Ureter (tissue), 1 donor: ENCODE measurements at places on chromosomes 5 and 9.

- no peak for DNase-seq
Measured at GRCh38 chr5:107949688-107950341, 279.1 kb upstream of the EFNA5 start.

GRCh38 chr5:16489322-16489791, 23.8 kb upstream of the ZNF622 start:
- DNase-seq = no peak

- no peak for DNase-seq
Measured at GRCh38 chr5:52702877-52703276, 84.8 kb upstream of the ITGA1 start.

DNA sequence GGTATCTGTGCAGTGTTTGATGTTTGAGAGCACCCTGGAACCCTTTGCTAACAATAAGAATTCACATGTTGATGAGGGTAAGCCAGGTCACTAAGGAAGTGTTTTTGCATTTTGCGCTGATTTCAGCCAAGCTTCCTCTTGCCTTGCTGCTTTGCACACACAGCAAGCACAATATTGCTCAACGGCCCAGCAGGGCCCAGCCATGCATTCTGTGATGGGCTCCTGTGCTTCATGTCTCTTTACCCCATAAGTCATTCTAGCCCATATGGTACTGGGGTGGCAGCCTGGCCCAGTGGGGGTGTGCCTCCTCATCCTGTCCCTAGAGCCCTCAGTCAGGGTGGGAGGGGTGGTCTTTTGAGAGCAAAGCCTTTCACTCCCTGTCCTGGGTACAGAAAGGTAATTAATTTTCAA, 481.3 kb downstream of the GADD45G start:
- no peak for DNase-seq

GRCh38 chr9:77847059-77847499, 184.5 kb downstream of the GNAQ start:
- DNase-seq = no peak

GRCh38 chr9:112559629-112560413, 73.2 kb downstream of the KIAA1958 start:
- DNase-seq = no peak

GRCh38 chr9:31045810-31046209, 1338.6 kb upstream of the ACO1 start:
- no peak for DNase-seq

- no peak for DNase-seq
Measured at GRCh38 chr5:145471831-145472612, 363.1 kb downstream of the PRELID2 start.

DNA sequence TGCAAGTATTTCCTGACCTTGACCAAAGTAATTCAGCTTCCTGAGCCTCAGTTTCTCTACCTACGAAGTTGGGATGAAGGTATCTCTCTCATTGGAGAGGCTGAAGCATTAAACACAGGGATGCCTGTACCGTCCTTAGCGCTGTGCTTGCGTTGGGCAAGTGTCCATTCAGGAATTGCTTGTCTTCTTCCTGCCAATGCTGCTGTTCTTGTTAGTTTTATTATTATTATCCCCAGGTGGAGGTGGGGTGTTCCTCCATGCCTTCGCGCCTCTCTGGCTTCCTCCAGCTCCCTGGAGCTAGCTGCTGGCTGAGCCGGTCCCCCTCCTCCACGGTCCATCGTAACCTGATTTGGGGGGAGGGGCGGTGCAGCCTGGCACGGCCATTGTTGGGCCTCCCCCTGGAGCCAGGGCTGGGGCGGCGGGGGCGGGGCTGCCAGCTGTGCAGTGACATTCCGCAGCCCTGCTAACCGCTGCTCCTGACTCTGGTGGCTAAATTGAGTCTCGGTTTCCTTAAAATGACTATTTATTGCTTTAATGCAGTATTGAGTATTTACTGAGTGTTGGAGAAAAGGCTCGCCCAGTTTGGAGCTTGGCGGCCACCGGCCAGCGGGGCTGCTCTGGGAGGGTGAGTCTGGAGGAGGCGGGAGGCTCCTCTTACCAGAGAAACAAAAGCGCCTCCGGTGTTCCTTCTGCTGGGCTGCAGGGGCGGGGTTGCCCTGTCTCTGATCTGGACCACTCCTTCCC, 51.3 kb downstream of the LMX1B start:
- DNase-seq = no peak

- no peak for DNase-seq
Measured at GRCh38 chr9:7756088-7756487, 43.5 kb downstream of the DMAC1 start.

DNA sequence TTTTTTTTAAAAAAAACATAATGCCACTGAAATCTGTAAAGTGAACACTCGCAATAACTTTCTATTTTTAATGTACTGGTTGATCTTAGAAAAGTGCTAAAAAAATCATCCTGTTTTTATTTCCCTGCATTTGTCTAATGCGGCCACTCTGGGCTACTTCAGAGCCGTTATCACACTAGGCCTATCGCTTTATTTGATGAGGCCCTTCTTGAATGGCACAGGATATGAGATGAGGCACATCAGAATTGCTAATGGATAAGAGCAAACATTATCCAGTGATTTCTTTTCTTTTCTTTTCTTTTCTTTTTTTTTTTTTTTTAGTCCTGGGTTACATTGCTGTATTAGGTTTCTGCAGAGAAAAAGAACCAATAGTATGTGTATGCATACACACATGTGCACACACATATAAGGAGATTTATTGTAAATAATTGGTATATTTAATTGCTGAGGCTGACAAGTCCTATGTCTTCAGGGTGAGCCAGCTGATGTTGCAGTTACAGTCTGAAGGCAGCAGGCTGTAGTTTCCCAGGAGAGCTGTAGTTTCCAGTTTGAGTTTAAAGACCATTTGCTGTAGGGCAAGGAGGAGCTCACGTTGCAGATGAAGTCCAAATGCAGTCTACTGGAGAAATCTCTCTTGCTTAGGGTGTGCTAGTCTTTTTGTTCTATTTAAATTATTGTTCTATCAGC, 391.7 kb downstream of the MED10 start:
- no peak for DNase-seq

- DNase-seq = no peak
Measured at GRCh38 chr5:150587856-150588595, 52.4 kb upstream of the SYNPO start.

DNA sequence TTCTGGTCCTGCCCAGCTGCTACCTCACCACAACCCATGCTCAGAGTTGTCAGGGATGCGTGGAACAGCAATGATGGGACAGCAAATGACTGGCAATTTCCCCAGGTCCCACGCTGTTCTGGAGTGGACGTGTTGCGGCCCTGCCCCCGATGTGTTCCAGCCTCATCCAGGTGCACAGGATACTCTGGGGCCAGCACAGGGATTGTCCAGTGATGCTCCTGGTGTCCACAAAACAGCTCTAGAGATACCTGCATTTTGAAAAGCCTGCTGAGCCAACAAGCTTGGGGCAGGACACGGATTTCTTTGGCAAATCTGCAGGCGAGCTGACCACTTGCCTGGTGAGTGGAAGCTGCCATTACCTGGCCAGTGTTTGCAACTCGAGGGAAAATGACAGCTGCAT, 88.7 kb downstream of the ANKRD33B start:
- DNase-seq = no peak

GRCh38 chr5:746258-746761, 38.2 kb downstream of the ZDHHC11B start:
- no peak for DNase-seq

DNA sequence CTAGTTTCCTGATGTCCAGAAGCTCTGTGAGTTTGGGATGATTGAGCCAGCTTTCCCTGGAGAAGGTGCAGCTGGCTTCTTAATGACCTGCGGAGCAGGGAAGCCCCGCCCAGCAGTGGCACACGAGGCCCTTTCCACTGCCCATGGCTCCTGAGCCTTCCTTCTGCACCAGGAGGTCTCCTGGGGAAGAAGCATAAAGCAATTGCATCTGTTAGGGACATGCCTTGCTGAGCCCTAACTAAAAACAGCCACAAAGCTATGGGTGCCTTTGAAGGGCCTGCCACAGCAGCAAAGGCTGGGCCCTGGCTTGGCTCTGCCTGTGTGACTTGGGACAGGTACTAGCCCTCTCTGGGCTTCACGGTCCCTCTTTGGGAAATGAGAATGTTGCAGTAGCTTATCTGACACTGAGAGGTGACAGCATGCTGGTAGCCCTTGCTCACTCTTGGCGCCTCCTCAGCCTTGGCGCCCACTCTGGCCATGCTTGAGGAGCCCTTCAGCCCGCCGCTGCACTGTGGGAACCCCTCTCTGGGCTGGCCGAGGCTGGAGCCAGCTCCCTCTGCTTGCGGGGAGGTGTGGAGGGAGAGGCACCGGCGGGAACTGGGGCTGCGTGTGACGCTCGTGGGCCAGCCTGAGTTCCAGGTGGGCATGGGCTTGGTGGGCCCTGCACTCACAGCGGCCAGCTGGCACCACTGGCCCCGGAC, 218.4 kb downstream of the FSTL4 start:
- no peak for DNase-seq

GRCh38 chr5:157855404-157855994, 3.4 kb downstream of the CLINT1 start:
- peak; percentile 54 for DNase-seq

DNA sequence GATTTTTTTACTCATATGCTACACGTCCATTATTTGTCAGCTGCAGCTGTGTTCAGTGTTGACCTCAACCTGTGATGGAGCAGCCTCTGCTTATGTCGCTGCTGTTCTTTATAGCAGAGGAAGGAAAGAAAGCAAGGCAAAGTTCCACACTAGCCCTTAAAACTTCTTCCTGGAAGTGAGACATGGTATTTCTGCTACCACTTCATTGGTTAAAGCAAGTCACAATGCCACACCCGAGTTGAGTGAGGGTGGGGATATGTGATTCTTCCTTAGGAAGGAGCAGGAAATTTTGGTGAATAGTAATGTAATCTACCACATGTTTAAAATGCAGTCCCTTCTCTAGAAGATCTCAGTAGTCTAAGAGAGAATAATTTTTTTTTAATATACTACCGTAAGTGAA, 224.8 kb upstream of the DMRT1 start:
- no peak for DNase-seq

GRCh38 chr5:28766565-28767158, 1728.3 kb upstream of the CDH9 start:
- no peak for DNase-seq

DNA sequence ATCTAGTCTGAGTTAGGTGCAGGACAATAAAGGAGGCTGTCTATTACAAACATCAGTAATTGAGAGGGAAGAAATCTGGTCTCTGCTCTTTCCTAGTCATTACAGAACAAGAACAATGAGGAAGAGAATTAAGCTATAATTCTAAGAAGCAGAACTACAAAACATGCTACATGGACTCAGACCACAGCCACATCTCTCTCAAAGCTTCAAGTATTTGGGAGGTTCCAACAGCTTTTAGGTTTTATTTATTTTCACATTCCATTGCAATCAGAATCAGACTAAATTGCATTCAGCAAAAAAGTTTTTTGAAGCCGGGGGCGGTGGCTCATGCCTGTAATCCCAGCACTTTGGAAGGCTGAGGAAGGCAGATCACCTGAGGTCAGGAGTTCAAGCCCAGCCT, 1.1 kb upstream of the GRPEL2 start:
- DNase-seq = no peak

GRCh38 chr5:39224196-39224761, 4.9 kb upstream of the FYB1 start:
- peak; percentile 60 for DNase-seq

GRCh38 chr5:2960294-2960693, 208.8 kb upstream of the IRX2 start:
- DNase-seq = no peak

DNA sequence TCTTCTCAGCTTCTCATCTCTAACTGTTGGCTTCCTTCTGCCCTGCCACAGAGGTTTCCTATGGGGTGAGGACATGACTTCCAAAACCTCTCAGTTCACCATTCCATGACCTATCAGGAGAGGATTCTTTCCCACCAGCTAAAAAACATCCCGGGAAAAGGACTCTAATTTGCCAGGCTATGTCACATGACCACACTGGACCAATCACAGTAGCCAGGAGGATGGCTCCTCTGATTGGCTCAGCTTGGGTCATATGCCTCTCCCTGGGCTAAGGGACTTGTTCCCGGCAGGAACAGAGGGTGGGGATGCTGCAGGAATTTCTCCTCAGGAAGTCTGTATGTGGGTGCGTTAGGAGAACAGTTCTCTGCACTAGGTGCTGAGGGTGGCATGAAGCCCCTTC, 40.3 kb upstream of the XPA start:
- no peak for DNase-seq

- no peak for DNase-seq
Measured at GRCh38 chr9:73806876-73807275, 655.2 kb downstream of the ANXA1 start.

- DNase-seq = no peak
Measured at GRCh38 chr5:172985596-172985995, 2.0 kb downstream of the ATP6V0E1 start.

- no peak for DNase-seq
Measured at GRCh38 chr9:112041536-112042243, 133.4 kb downstream of the SUSD1 start.

DNA sequence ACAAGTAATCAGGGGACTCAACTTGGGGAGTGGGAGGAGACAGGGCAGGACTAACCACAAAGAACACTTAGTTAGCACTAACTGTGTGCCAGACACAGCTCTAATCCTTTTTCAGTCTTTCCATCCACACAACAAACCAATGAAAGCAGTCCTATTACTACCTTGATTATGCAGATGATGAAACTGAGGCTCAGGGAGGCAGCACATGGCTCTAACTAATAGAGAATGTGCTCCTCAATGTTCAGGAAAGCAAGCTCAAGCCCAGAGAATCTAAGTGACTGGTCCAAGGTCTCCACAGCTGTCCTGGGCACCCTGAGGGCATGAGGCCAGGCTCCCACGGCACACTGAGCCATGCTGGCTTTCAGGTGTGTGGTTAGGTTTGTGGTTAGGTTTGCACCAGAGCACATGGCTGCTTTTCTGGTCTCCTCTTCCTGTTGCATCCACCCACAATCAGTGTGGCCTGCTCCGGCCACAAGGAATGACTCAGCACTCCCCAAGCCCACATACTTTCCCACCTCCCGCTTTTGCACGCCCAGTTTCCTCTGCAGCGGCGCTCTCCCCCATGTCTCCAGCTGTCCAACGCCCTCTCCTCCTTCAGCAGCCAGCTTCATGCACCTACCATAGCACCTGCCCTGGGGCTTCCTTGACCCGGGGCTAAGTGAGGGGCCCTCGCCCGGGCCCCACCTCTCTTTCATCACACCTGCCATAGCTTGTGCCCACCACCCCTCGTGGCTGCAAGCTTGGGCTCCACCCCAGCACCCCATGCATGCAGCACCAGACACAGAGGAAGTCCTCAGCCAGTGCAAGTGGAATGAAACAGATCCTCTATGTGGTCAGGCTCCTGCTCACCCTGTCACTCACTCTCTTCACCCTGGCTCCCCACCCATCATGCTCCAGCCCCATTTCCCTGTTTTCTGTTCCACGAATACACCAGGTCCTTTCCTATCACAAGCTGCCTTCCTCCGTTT, 133.1 kb downstream of the GABBR2 start:
- DNase-seq = no peak

- DNase-seq = no peak
Measured at GRCh38 chr9:68860419-68860818, 153.5 kb downstream of the PRKACG start.

GRCh38 chr5:38866362-38867031, 20.7 kb downstream of the OSMR start:
- no peak for DNase-seq

DNA sequence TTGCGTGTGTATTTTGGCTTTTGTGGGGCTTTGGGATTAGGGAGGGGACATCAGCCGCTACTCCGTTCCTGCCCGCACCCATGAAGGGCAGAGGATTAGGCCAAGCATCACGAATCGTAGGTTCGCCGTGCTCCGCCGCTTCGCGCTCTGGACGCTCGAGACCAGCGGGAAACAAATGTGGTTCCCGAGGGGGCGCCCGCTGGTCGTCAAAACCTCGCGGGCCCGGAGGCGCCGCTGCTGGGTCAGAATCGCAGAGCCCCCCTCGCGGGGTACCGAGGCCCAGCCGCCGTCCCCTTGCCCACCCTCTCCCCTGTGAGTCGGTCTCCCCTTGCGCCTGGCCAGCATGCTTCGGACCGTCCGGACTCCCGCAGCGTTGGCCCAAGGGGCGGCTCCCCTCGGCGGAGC, 2.3 kb upstream of the PAX5 start:
- DNase-seq = no peak
